ENCODE measurements at places on chromosomes 12 and 14. TPM values are rescaled to one million over a fixed set of nuclear protein-coding genes. Genes with fewer than 3 reads are reported as not detected.

Gene FGF6
- not detected for total RNA-seq

Gene ANAPC7
- total RNA-seq: 66.9 TPM

Gene ISCU
- 235 TPM for total RNA-seq

Gene PAH
- total RNA-seq: not detected

Gene KRT78
- not detected for total RNA-seq

Gene FOXN3
- total RNA-seq: 141 TPM

Gene NYNRIN
- total RNA-seq: 11.6 TPM

Gene CYP27B1
- total RNA-seq: 0.81 TPM

Gene FGD4
- 61.6 TPM for total RNA-seq

Gene PPFIA2
- 23.0 TPM for total RNA-seq

Gene TSFM
- total RNA-seq: 15.4 TPM

Gene TAS2R42
- not detected for total RNA-seq

Gene ANG
- total RNA-seq: 15.7 TPM

Gene NELL2
- total RNA-seq: 0.63 TPM

Measured in thoracic aorta (tissue), 2 donors.